ENCODE measurements at places on chromosomes 7 and 10.

DNA sequence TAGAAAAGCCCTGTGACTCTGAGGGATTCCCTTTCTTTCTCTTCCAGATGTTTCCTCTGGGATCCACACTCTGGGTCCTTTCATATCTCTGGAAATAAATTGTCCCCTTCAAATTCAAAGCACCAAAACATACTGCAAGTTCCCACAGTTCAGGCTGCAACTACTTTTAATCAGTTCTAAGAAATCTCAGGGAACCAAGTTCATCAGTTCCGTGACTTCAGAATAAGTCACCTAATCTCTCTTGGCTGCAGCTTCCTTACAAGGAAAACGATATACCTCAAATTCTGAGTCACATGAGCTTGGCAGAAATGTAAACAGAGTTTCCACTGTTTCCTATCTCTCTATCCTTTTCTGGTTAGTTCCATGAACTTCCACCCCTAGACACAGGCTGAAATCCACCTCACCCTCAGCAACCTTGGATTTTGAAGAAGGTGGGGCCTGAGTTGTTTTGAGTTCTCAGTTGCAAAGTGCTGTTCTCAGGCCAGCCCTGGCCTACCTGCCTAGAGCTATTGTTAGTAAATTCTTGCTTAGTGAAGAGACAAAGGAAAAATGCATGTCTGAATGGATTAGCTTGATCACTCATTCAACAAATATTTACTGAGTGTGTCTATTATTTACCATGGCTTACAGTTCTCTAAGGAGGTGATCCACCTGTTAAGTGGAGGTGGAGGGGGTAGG, 59.3 kb upstream of the IL6 start:
- no peak for DNase-seq

DNA sequence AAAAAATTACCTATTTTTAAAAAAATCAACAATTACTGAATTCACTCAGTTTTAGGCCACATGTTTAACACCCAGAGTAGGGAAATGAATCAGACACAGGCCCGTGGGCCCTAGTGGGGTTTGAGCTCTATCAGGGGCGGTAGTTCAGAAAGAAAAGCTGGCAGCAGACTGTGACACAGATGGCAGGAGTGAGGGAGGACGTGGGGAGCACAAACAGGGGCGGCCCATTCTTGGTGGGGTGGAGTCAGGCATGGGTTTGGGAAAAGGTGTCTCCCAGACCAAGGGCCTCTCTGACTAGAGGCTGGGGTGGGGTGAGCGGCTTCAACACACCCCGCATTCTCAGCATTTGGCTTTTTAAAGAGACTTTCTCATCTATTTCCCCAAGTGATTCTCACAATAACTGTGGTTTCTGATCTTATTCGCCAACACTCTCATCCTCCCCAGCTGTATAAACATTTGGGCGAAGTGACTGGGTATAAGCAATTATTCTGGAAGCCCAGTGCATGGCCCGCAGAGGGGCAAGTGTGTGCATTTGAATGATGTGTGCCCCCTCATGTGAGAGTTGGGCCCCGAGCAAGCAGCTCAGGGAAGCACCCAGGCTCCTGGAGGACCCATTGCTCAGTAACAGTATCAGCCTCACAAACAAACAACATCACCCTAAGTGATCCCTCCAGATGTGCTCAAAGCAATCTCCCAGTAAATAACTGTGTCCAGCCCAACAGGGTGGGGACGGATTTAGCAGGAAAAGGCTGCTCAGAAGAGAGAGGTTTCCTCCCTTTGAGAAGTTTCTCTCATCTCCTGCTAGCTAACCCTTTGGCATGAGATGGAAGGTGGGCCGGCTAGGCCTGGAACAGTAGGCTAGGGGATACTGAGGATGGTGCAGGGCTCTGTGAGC, 437.6 kb upstream of the ZMIZ1 start:
- DNase-seq, result no peak

GRCh38 chr10:2214092-2214491, 476.8 kb upstream of the ADARB2 start:
- DNase-seq, result no peak

GRCh38 chr10:116748041-116748440, 5.7 kb upstream of the HSPA12A start:
- no peak for DNase-seq

GRCh38 chr10:114255227-114255626, 16.2 kb downstream of the VWA2 start:
- DNase-seq, result no peak

GRCh38 chr7:105996860-105997737, 34.0 kb downstream of the CDHR3 start:
- no peak for DNase-seq

- DNase-seq, result peak; percentile 93
These were observed at the start of gene CABCOCO1 for GRCh38 chr10:61662794-61663259. Gene CABCOCO1, plus strand, starts transcription at chr10:61662929. Its CDS starts 44 bp downstream, at chr10:61662973.

DNA sequence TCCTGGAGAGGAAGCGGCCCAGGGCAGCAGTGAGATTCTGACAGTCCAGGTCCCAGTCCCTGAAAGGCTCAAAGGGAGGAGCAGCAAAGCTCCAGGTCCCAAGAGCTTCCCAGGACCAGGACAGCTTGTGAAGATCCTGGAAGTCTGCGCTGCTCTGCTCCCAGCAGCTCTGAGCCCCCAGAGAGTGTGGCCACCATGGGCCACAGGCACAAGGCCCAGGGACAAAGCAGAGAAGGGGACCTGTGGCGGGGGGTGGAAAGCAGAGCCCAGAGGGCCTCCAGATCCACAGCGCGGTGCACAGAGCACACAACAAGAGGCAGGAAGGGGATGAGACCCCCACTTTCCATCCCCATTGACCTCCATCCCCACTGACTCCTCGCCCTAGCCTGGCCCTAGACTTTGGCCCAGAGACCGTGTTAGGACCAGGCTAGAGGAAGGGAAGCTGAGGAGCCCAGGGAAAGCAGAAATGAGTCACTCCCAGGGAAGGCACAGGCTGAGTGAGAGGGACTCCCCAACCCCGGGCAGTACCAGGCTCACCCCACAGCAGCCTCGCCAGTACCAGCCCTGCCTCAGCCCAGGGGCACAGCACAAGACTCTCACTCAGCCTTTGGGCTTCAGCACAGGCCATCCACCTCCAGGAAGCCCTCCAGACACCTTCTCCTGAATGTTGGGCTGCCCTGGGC, 75.5 kb downstream of the GRID1 start:
- no peak for DNase-seq

- no peak for DNase-seq
These were observed 60.3 kb upstream of the ABLIM1 start for GRCh38 chr10:114718374-114718773.

DNA sequence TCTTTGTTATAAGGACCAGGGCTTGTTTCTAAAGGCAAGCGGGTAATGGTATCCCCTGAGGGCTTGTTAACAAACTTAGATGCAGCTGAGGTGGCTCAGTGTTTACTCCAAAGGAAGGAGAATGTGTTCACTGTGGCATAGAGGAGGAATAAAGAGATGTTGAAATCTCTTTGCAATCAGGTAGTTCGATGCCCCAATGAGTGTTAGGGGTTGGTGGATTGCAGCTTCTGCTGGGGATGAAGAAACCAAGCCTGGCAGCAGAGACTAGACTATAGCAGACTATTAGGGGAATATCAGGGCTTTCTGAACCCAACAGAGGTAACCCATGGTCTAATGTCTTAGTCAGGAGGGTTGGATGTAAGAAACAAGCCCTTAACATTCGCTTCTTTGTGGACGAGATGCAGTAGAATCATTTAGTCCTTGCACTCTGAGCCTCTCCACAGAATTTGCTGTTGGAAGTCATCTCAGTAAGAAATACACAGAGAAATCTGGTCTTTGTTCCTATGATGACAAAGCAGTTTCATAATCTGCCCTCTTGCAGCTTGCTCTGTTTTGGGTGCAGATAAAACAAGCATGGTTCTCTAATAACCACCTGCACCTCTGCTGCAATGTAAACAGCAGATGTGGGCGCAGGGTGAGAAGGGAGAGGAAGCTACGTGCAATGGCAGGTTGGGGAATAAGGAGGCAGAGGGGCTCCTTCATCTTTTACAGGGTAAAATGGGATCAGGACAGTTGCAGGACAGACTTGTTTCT, 108.6 kb downstream of the NRF1 start:
- no peak for DNase-seq

- DNase-seq, result no peak
These were observed 126.2 kb upstream of the ACBD5 start for GRCh38 chr10:27366769-27367168.

- DNase-seq, result no peak
These were observed 78.9 kb downstream of the CHRM2 start for GRCh38 chr7:136947347-136947746.

DNA sequence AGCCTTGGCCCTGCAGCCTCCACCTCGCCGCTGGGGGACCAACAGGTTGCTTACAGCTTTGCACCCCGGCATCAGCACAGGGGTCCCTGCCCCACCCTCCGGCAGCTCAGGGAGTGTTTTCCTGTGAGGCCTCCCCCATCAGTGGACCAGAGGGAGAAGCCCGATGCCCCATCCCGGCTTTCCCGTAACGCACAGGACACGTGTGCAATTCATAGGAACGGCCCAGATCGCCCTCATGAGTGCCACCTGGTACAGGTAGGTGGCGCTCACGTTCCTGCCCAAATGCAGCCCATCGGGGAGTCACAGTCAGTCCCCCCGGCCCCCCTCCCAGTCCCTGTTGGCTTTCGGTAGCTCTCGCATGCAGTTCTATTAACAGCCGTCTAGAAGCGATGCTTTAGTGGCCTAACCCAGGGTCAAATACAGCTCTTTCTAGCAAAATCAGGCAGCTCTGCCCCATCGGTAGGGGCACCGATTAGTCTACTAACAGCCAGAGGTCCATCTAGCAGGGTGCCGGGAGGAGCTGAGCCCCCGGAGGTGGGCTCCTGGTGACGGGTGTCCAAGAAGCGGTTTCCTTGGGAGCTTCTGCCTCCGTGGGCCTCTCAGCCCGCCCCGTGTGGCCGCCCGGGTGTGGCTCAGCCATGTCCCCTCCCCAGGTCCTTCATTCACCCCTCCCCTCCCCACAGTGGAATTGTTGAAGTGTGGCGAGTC, 48.4 kb upstream of the GTF2IRD1 start:
- peak; percentile 30 for DNase-seq

- no peak for DNase-seq
These were observed 57.3 kb upstream of the SMIM30 start for GRCh38 chr7:113175525-113176104.

GRCh38 chr10:70943841-70944466, 55.6 kb upstream of the PCBD1 start:
- DNase-seq, result no peak

GRCh38 chr7:127527561-127527960, 57.8 kb downstream of the GCC1 start:
- DNase-seq, result no peak

GRCh38 chr7:10804770-10805169, 168.9 kb upstream of the PHF14 start:
- DNase-seq, result no peak

DNA sequence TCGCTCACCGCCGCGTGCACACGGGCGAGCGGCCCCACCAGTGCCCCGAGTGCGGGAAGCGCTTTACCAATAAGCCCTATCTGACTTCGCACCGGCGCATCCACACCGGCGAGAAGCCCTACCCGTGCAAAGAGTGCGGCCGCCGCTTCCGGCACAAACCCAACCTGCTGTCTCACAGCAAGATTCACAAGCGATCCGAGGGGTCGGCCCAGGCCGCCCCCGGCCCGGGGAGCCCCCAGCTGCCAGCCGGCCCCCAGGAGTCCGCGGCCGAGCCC, 3.3 kb downstream of the REPIN1 start:
- no peak for DNase-seq

DNA sequence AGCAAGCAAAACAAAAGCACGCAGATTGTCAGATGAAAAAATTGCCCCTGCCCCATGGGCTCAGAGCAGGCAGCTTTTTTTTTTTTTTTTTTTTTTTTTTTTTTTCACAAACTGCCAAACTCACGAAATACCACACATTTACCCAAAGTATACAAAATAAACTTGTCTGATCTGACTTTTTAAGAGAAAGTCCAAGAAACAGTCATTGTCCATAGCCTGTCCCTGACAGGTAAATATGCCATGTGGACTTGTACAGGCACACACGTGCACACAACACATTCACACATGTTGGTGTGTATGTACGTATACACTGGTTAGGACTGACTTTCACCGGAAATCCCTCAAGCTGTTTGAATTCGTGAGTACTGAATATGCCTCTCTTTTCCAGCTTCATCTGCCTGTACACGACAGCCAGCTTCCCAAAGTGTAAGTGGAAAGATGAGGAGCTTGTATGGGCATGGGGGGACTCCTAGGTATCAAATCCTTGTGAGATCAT, 929 bp upstream of the HGF start:
- DNase-seq, result no peak

DNA sequence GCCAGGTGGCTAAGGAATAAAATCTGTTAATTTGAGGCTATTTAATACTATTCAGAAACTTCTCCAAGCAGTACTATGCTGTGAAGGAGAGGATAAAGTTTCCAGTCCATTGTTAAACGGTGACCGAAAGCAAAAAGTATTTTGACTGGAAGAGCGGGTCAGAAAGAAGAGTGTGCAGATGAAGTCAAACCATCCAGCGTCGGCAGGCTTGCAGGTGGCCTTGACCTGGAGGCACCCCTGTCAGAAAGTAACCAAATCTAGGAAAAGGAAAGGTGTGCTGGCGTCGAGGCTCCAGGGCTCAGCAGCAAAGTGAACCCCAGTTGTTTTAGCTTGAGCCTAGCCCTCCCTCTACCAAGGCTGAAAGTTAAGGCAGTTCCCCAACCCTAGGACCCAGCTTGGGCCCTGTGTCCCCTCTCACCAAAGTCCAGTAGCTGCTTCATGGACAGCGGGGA, 544 bp downstream of the PDK4 start:
- DNase-seq, result no peak

GRCh38 chr7:66426996-66427395, 201.7 kb upstream of the KCTD7 start:
- no peak for DNase-seq

DNA sequence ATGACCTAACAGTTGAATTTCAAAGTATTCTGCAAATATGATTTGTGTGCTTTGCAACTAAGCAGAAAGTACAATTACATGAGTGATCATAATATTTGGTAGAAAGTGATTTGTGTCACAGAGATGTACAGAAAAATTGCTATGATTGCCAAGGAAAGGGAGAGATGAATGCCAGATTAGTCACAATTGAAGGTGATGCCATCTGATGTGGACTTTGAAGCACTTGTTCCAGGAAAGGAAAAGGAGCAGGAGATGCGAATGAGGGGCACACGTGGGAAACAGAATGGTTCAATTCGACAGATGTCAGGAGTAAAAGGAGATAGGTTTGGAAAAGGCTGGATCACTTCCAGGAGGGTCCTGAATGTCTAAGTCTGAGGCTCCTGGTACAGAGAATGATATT, 153.1 kb upstream of the LAMB4 start:
- DNase-seq, result no peak

DNA sequence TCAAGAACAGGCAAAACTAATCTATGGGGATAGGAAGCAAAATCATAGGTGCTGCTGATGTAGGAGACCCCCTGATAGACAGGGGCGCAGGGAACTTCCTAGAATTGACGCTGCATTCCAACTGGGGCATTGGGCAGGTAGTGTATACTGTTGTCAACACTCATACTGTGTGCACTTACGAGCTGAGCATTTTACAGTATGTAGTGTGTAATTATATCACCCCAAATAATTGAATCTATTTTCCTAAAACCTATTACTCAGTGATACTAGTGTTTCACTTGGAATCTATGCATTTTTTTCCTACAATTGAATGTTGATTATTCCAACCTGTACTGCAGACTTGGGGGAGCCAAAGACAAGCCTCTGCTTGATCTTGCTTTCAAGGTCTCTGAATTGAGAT, 207.0 kb upstream of the PRKCQ start:
- DNase-seq, result no peak

Measured in right kidney (tissue), 9 donors.